HFFc6 (cell line): ENCODE measurements at places on chromosomes 12 and 14. TPM values are rescaled to one million over a fixed set of nuclear protein-coding genes. Genes with fewer than 3 reads are reported as not detected.

The TPH2 gene
- total RNA-seq: not detected in 3 replicates

The LRCOL1 gene
- total RNA-seq: 0.59 to 1.2 TPM (median 0.82 TPM) in 3 replicates

The CCDC175 gene
- total RNA-seq: not detected in 3 replicates

The MUCL1 gene
- total RNA-seq: not detected in 3 replicates

The BATF gene
- not detected in 2 replicates for total RNA-seq

The COCH gene
- not detected in 3 replicates for total RNA-seq

The HSPB8 gene
- 19.5 to 39.9 TPM (median 34.8 TPM) in 3 replicates for total RNA-seq

The DLST gene
- total RNA-seq: 101 to 104 TPM (median 101 TPM) in 3 replicates

The TEX22 gene
- total RNA-seq: 0.73 to 1.4 TPM (median 0.77 TPM) in 3 replicates

The MANSC4 gene
- total RNA-seq: not detected in 3 replicates

The PYGL gene
- total RNA-seq: 30.1 to 43.7 TPM (median 41.8 TPM) in 3 replicates

The GUCY2C gene
- total RNA-seq: not detected in 3 replicates

The UNG gene
- 22.6 to 28.4 TPM (median 23.3 TPM) in 3 replicates for total RNA-seq
